CD4-positive, alpha-beta T cell treated with Interleukin-4 for 4 hours (primary cell): ENCODE measurements at places on chromosomes 16 and 17.
A peak's percentile ranks its signal among the peaks of the same experiment; 100 is the strongest.

DNA sequence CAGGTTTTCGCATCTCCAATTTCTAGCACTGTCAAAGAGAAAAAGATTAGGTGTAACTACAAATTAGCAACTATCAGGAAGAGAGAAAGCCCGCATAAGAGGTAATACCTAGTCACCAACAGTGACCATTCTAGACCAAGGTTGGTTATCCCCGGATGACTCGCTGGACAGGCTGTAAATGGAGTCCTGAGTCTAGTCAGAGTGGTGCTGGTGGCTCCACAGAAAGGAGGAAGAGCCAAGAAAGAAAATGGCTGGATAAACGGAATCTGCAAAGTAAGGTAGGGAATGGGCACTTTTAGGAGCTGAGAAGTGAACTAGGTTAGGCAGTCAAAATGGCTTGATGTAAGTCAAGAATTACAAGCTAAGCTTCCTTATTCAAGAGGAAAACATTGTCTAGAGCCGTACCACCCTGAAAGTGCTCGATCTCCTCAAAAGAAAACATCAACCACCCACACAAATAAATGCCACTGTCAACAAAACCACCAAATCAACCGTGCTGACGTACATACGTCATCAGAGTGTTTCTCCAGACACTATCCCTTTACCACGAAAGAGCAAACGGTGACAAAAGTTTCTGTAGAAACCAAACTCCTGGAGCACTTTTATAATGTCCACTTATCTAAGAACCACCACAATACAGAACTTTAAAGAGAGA lies 2.2 kb downstream of the GSPT1 start:
- DNase-seq = peak; percentile 45

DNA sequence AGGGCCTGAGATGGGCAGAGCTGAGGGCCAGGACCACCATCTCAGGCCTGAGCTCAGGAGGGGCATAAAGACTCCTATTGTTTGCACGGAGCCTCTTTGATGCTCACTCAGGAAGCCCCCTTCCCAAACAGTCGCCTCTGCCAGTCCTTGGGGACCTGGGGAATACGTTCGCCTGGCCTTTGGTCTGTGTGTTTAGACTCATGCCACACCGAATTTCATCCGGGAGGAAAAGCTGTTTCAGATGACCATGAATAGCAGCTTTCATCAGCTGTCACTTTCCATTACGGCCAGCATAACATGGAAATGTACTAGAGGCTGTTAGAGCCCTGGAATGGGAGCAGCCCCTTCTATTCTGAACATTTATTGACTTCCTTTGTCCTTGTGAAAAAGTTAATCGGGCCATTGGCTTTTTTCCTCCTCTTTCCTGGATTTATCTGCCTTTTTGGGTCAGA lies 139.0 kb downstream of the HS3ST3A1 start:
- DNase-seq = no peak

DNA sequence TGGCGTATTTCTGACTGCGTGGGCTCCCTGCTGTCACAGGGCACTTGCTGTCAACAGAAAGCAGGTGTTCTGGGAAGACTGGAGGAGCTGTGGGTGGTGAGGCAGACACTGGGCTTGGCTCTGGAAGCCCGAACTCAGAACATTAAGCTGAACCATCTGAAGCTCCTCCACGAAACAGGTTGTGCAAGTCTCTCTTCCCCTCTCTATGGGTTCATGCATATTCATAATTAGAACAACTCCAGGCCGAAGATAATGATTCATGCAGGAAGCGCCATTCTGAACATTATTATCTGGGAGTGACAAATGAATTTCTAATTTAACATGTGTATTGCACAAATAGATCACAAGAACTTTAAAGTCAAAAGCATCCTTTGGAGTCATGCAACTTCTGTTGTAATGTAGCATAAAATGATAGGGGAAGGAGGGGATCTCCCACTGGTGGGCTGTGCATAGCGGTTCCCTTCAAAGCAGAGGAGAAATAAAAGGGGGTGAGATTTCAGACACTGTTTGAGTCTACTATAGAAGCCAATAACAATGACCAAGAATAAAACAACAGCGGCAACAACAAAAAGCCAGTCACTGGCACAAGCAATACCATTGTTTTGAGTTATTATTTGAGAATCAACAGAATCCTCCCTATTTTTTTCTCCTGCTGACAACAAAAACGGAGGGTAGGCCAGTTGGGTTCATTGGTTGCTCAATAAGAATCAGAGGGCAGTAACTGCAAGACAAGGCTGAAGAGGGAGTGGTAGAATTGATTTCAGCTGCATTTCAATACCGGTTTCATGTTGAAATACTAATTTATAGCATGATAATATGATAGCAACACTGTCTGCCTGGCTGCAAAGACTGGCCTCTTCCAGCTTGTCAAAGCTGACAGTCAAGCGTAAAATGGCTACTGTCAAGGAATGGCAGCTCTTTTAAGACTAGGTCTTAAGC lies 407.3 kb downstream of the XYLT1 start:
- DNase-seq = no peak

- DNase-seq = no peak
These were observed 103.1 kb upstream of the CHMP6 start for GRCh38 chr17:80888276-80889160.

DNA sequence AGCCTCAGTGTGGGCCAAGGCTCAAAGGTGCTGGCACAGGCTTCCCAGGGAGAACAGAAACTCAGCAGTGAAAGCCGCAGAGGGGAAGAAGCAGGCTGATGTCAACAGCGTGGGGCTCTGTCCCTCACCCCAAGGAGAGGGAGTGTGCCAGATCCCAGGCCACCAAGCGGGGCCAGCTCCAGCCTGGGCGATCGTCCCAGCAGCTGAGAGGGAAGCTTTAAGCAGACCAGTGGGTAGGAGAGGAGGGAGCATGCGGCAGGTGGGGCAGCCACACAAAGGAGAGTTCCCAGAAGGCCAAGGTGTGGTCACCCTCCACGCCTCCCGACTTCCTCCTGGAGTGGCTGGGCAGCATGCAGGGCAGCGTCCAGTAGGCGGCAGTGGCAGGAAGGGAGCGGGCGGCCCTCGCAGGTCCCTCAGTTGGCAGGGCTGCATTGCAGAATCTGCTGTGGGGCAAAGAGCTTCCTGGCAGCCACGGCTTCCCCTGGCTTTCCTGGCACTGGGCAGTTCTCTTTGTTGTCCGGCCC lies 6.0 kb downstream of the SYNGR2 start:
- DNase-seq = no peak

DNA sequence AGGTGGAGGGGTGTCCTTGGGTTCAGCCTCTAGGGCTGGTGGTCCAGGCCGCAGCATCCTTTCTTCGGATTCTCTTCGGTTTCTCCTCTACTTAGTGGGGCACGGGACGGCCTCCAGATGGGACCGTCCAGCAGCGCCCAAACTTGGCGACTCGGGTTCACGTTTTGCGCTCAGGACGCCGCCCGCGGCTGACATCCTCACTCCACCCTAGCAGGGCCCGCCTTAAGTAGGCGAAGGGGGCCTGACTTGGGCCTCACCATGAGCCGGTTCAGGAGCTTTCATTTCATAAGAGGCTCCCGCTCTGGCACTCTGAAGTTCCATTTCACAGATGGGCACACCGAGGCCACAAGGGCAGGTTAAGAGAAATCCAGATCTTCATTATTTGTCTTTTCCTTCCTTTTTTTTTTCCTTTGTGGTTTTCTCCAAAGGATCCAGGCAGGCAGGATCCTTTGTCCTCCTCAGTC lies 141.2 kb downstream of the SEC14L1 start:
- DNase-seq = no peak

GRCh38 chr17:71467719-71468118 lies 653.1 kb upstream of the SOX9 start:
- no peak for DNase-seq

GRCh38 chr17:43860077-43860725 lies 13.2 kb downstream of the CD300LG start:
- DNase-seq = no peak

GRCh38 chr17:39667262-39667944 lies 850 bp upstream of the PNMT start:
- DNase-seq = no peak

DNA sequence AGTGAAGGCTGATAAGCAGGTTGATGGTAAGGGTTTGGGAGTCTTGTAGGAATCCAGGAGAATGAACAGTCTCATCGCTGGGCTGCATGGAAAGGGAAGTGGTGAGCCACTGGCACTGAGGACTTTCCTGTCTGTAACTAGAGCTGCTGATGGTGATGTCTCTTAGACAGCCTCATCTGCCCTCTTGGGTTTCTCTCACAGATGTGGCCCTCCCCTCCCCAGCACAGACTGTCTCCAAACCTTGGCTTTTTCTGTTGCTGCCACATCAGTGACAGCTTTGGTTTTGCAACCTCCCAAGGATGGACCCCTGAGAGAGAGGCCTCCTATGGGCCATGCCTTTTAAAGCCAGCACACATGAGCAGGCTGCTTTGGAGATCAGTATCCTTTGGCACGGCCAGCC lies 16.9 kb downstream of the PLCG2 start:
- DNase-seq = no peak

DNA sequence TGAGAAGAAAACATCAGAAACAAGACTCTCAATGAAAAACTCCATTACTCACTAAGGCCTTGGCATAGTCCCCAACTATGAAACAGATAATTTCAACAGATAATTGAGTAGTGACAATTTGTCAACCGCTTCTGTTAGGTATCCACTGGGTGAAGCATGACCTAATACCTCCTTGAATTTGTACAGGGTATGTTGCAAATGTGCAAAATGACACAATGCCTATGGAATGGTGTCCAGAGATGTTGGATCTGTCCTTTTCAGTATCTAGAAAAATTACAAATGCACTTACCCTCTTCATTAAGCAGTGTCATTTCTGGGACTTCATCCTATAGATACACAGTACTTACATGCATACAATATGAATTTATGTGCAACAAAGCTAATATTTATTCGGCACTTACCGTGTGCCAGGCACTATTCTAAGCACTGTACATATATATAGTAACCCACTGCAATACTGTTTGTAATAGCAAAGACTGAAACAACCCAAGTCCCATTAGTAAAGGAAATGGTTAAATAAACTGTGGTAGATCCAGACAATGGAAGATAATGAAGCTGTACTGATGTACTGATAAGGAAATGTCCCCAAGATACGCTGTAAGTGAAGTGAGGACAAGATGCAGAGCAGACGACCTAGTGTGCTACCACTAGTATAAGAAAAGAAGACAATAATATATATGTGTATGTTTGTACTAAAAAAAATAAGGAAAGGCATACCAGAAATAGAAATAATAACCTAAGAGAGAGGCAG lies 21.4 kb upstream of the SLC6A4 start:
- no peak for DNase-seq

DNA sequence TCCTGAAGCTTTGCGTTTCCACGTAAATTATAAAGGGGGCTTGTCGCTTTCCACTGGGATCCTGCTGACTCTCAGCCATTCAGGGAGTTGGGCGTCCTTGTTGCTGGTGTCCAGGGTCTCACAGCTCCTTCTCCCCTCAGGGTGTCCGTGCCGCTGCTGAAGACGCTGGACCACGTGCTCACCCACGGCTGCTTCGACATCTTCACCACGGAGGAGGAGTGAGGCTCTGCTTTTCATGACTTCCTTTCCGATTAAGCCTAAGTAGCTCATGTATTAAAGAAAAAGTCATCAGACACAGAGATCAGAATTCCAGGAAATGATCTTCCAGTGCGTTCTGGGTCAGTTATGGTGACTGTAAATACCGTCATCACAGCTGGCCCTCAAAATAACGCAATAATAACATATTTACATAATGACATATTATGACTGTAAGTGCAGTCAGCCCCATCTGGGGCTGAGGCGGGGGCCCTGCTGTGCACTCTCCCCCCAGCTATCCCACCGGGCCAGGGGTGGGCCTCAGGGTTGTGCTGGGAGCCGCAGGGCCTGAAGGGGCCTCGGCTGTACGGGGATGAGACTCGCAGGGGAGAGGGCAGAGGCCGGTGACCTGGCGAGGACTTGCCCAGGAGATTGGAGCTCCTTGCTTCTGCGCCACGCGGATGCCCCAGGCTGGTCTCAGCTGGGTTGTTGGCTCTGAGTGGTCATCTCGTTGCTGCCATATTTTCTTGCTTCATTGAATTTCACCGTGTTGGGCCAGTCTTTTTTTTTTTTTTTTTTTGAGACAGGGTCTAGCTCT lies 92.9 kb upstream of the ZNF750 start:
- DNase-seq = no peak

DNA sequence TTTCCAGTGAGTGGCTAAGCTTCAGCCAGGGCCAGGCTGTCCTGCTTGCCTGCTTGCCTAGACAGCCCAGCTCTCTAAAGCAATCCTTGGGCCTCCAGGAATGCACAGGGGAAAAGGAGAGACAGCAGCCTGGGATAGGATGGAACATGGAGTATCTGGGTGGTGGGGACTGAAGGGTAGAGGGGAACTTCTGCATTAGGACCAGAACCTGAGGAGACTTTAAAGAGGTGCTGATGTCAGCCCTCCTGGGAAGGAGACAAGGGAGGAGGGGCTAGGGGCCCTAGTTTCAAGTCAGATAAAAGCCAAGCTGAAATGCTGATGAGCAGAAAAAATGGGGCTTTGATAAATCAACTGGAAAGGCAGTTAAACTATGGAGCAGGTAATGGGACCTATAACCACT lies 1.8 kb downstream of the HOXB7 start:
- DNase-seq = no peak

- no peak for DNase-seq
These were observed 5.8 kb upstream of the VPS35L start for GRCh38 chr16:19549673-19550072.

- no peak for DNase-seq
These were observed 2.0 kb upstream of the NDRG4 start for GRCh38 chr16:58497935-58498334.

DNA sequence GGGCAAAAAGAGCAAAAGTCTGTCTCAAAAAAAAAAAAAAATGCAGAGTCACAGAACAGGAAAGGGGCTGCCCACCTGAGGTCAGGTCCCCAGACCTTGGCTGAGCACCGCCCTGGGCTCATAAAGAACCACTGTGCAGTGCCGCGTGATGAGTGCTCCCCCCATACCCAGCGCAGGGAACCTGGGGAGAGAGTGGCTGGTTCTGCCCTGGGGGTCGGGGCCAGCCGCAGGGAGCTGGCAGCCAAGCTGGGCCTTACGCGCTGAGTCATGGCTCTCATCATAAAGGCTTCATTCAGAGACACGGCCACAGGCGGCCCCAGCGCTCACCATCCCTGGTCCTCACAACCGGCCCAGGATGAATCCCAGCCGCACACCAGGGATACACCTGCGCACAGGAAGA lies 80.7 kb downstream of the RAB11FIP4 start:
- DNase-seq = no peak

DNA sequence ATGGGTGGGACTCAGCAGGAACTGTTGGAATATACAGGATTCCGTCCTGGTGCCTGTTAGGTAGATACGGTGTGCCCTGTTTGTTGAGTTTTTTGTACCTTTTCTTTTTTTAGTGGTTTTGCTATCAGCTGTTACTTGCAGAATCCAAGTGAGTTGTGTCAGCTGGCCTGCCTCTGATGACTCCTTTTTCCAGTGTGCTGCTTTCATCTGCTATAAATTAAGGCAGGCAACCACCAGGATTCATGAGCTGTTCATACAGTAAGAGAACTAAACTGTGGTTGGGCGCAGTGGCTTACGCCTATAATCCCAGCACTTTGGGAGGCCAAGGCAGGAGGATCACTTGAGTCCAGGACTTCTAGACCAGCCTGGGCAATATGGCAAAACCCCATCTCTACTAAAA lies 79.9 kb downstream of the WNT3 start:
- no peak for DNase-seq

GRCh38 chr17:78353834-78354233 lies 6.0 kb downstream of the SOCS3 start:
- DNase-seq = no peak

- no peak for DNase-seq
These were observed 48.3 kb upstream of the AXIN2 start for GRCh38 chr17:65609749-65610148.

GRCh38 chr16:55391760-55392375 lies 67.9 kb downstream of the IRX6 start:
- no peak for DNase-seq

GRCh38 chr17:21210411-21211076 lies 3.4 kb downstream of the TMEM11 start:
- no peak for DNase-seq

GRCh38 chr17:40722241-40722640 lies 18.7 kb upstream of the KRT24 start:
- no peak for DNase-seq
